ENCODE measurements at places on chromosomes 3 and 15.

- no peak for DNase-seq
Observed at GRCh38 chr3:19940643-19941042, 6.3 kb upstream of the RAB5A start.

- DNase-seq: no peak
Observed at GRCh38 chr15:97012986-97013385, 682.5 kb downstream of the NR2F2 start.

GRCh38 chr15:51335538-51336410 is 2.6 kb downstream of the CYP19A1 start:
- no peak for DNase-seq

DNA sequence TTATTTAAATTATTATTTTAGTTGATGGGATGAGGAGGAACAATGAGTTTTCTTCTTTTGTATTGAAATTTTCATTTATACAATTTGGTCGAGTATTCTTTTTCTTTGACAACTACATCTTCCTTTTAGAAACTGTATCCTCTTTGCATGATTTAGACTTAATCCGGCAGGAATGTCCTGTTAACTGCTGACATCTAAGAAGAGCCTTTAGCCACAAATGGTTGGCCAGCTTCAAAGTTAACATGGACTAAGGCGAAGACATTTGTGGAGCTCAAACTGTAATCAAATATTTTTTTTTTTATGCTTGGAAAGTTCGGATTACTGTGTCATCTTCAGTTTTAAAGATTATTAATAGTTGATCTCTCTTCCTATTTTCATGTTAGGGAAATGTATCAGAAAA is 43.2 kb downstream of the RIOX2 start:
- no peak for DNase-seq

DNA sequence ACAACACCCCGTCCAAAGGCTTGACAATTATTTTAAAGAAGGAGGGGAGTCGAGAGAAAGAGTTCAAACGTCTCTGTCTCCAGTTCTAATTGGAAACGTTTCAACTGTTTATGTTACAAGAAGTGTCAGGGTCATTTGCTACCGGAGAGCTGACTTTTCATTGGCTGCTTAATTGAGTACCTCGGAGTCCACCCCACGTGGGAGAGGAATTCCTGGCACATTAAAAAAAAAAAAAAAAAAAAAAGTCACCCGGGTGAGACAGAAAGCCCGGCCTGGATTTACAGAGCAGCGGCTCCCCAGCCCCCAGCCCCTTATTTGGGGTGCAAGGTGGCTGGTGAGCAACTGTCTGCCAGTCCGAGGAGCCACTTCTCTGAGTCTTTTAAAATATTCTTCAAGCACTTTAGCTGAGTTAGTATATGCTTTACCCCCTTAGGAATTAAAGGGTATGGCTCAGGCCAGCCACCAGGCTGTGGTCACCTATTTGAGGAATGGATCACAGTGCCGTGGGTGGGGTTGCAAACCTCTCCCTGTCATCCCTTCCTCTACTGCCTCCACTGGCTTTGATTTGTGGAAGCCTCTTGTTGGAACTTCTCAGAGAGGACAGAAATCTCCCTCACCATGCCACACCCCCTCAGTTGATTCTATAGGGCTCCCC is 3.9 kb upstream of the TLE3 start:
- no peak for DNase-seq

GRCh38 chr3:156463123-156463522 is 91.8 kb downstream of the SSR3 start:
- DNase-seq: no peak

GRCh38 chr3:29686889-29687592 is 406.2 kb downstream of the RBMS3 start:
- DNase-seq: no peak

GRCh38 chr3:148077965-148078364 is 619.7 kb upstream of the AGTR1 start:
- no peak for DNase-seq
